KG1 (cell line): ENCODE measurements at places on chromosomes 13 and 19.

DNA sequence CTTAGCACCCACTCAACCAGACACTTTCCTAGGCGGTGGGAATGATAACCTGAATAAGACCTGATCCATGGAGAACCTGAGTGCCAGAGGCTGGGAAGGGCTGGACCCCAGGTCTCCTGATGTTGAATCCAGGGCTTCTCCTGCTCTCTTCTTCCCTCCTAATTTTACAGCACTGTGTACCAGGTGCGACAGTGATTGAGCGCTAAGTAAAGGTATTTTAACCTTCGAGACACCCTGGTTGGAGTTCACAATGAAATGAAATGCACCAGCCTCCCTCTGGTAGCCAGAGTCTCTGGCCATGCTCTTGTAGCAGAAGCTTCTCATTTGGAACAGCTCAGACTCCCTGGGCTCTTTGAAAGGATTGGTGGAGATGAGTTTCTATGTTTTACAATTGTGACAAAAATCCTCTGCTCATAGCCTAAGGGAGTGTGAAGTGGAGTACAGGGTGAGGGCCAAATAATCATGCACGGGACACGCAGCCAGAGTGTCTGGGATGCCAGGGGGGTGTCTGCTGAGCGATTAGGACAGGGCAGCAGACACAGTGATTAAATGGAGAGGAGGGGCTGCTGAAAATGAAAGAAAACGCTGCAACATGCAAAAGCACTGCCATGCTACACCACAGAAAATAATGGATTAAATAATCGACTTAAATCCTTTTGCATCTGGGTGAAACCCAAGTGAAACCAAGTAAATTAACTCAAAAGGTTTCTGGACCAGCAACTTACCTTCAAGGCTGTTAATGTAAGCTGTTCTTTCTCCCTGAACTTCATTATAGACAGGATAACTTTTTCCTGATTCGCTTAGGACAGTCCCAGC, 83.8 kb downstream of the FAM216B start:
- no peak for DNase-seq

GRCh38 chr13:36536546-36536945, 104.3 kb downstream of the CCNA1 start:
- no peak for DNase-seq

- no peak for DNase-seq
Measured at GRCh38 chr19:30161770-30162169, 210.4 kb upstream of the ZNF536 start.

DNA sequence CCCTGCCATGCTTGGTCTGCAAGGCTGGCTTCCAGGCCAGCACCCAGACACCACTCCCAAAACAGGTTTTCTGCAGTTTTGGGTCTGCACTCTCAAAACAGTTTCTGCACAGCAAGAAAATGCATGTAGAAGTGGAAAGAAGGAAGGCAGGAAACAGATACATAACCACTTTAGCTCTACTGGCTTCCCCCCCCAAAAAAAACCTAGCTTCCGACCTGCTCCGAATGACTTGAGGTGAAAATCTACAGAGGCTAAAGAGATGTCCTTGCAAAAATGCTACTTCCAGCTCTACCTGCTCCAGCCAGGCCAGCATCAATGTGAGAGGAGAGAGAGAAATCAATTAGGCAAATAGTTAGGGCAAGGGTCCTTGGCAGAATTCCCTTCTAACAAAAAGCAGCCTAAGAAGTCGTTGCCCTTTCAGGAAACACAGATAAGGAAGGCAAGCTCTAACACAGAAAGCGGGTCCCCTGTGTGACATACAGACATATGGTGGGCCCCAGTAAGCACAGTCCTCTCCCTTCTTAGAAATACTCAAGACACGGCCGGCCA, 3.4 kb downstream of the C19orf12 start:
- DNase-seq = no peak

DNA sequence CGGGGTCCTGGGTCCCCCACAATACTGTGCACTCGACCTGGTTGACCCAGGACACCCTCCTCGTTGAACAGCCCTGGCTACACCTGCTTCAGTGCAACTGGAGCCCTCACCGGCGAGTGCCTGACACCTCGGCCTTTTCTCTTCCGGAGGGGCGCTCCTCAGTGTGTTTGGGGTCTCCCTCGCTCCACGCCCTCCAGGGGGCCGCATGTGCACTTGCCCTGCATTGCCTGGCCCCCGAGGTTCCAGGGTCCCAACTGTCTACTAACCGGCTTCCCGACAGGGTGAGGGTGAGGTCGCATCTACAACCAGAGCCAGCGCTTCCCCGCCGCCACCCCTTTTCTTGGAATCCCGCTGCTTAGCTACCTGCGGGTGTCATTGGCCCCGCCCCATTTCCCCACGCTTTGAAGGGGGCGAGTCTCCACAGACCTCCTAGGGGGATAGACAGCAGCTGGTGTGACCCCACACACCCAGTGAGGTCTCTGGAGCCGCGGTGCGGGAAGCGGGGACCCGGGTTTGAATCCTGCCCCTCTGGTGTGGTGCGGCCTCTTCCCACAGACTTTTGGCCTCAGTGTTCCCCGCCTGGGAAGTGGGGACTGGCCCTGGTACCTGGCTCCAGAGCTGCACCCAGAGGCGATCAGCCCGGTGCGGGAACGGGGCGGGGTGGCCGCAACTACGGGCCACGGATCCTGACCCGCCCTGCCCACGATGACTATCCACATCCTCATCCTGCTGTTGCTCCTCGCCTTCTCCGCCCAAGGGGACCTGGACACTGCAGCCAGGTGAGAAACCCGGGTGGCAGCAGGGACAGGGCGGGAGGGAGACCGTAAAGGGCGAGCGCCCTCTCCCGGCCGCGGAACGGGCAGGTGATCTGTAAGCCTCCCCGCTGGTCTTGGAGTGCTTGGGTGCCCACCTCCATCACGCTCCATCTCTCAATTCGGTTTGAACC, at the start of gene ADM5:
TSS of gene ADM5 (plus strand) at position 462 of the 946 bp plus-strand sequence. CDS start at position 706, 244 bp downstream.
- no peak for DNase-seq

DNA sequence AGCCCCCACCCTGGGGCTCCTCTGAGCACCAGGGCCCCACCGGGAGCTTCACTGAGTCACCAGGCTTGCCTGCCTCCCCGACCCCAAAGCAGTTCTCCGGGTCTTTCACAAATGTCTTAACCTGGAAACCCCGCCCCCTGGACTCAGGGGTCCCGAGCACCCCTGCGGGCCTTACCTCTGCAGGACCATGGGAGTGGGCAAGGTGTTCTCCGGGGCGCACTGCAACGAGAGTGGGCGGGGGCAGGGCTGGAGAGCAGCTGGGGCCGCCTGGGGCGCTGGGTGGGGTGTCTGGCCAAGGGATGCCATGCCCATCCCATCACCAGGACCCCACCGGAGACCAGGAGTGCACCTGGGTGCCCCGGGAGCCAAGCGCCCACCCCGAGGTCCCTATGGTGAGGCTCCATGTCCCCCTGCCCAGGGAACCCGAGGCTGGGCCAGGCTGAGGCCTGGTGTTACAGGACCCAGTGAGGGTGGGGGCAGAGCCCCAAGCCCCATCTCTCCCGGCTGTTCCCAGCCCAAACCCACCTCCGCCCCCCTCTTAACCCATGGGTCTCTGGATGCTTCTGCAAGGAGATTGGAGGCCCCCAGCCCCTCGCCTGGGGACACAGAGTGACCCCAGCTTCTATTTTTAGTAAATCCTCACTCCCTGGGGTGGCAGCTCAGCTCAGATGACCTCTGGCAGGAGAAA, 10.9 kb downstream of the MKNK2 start:
- no peak for DNase-seq

DNA sequence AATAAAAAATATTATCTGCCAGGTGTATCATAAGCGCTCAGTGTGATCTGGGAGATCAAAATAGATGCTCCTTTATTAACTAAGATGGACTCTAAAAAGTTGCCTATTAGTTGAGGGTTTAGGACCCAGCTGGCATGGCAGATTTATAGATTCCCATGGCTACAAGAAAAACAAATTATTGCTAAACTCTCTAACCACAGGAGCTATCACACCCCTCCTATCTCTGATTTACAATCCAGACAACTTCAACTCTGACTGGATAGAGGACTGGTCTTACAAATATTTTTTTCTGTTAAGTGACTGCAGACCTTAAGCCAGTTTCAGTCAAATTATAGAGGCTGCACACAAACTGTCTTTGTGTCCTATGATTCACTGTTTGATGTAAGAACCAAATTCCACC, 45.4 kb upstream of the MYCBP2 start:
- DNase-seq = no peak

- no peak for DNase-seq
Measured at GRCh38 chr13:43475140-43475539, 311.6 kb downstream of the ENOX1 start.

GRCh38 chr19:47074621-47075020, 26.2 kb upstream of the TMEM160 start:
- DNase-seq = no peak

GRCh38 chr19:39183104-39183503, 13.7 kb upstream of the NCCRP1 start:
- no peak for DNase-seq

DNA sequence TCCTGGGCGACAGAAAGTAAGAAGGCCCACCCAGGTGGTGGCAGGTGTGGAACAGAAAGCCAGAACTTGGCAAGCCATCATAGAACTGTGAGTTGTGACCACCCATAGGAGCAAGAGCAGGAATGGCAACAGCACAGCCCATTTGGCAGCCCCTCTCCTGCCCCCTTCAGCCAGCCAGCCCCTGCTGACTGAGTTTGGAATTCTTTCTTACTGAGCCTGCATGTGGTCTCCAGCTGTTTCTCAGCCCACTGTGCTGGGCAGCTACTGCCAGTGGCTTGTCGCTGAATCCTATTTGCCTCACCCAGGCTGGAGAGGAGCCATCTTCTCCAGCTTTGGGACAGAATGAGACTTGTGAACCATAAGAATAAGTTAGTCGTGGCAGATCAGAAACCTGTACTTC, 28.3 kb downstream of the CNMD start:
- DNase-seq = no peak

- peak; percentile 33 for DNase-seq
Measured at GRCh38 chr19:12733369-12734214, 892 bp downstream of the TRIR start.
